Spleen (tissue), 13 donors: ENCODE measurements at places on chromosomes 3 and 15. TPM values are rescaled to one million over a fixed set of nuclear protein-coding genes. Genes with fewer than 3 reads are reported as not detected.

DNA sequence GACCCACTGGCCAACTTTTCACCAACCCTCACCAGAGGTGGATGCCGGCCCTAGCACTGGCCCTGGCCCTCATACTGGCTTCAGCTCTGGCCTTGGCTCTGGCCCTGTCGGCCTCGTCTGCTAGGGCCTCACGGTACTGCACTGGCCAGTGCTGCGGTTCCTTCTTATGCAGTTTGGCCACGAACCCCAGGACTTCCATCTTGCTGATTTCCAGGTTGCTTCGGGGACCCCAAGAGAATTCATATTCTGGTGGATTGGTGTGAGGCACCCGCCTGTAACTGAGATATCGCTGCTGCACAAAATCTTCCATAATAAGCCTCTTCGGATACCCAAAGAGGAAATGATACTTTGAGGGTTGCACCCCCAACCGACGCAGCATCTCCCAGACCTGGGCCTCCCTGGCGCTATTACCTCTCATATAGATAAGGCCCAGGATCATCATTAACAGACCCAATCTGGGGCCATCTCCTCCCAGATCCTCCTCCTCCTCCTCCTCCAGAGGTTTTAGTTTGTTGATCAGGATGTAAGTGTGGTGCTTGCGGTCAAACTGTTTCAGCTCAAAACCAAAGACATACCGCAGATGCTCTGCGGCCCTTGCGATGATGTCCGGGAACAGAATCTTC lies 883 bp downstream of the MAGEF1 start:
- no peaks in the 10 kb centered on the region for H3K27me3 ChIP-seq
- no peaks in the 10 kb centered on the region for H3K36me3 ChIP-seq
- peak overlapping the region; percentile 89 for H3K27ac ChIP-seq
- peak overlapping the region; percentile 58 for H3K4me3 ChIP-seq

- H3K4me1 ChIP-seq = no peaks in the 10 kb centered on the region
- no peak for DNase-seq
- H3K27me3 ChIP-seq = no peaks in the 10 kb centered on the region
Measured at GRCh38 chr3:31008994-31009393, 114.5 kb upstream of the GADL1 start.

The ONECUT1 gene
- not detected for total RNA-seq

The CLDN16 gene
- not detected for total RNA-seq

The FETUB gene
- total RNA-seq = not detected

DNA sequence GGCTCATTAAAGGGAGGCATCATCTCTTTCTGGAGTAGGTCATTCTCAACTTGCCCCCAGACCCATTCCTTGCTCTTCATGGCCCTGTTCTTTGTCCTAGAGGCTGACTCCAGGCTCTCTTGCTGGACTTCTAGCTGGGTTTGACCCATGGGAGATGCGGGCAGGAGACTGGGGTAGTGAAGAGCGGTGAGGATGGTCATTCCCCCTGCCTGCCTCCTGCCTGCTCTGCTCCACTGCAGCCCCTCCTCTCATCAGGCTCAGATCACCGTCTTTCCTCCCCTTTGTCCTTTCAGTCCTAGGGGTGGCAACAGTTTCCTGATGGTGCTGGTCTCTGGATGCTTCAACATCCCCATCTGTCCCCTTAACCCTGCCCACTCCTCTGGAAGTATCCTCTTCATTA lies 170.9 kb downstream of the ABHD5 start:
- no peaks in the 10 kb centered on the region for H3K4me1 ChIP-seq
- H3K36me3 ChIP-seq = no peaks in the 10 kb centered on the region
- H3K4me3 ChIP-seq = no peak overlapping the region
- H3K27me3 ChIP-seq = no peaks in the 10 kb centered on the region
- no peak overlapping the region for H3K27ac ChIP-seq

- no peak overlapping the region for H3K4me3 ChIP-seq
- no peaks in the 10 kb centered on the region for H3K36me3 ChIP-seq
- no peaks in the 10 kb centered on the region for H3K27me3 ChIP-seq
Measured at GRCh38 chr3:4306860-4307259, 3.7 kb downstream of the SETMAR start.

- H3K4me3 ChIP-seq = no peak overlapping the region
- H3K27me3 ChIP-seq = no peaks in the 10 kb centered on the region
- no peaks in the 10 kb centered on the region for H3K4me1 ChIP-seq
- no peak overlapping the region for H3K27ac ChIP-seq
- DNase-seq = no peak
Measured at GRCh38 chr3:169259134-169259533, 404.4 kb downstream of the MECOM start.

The LCTL gene
- not detected for total RNA-seq

DNA sequence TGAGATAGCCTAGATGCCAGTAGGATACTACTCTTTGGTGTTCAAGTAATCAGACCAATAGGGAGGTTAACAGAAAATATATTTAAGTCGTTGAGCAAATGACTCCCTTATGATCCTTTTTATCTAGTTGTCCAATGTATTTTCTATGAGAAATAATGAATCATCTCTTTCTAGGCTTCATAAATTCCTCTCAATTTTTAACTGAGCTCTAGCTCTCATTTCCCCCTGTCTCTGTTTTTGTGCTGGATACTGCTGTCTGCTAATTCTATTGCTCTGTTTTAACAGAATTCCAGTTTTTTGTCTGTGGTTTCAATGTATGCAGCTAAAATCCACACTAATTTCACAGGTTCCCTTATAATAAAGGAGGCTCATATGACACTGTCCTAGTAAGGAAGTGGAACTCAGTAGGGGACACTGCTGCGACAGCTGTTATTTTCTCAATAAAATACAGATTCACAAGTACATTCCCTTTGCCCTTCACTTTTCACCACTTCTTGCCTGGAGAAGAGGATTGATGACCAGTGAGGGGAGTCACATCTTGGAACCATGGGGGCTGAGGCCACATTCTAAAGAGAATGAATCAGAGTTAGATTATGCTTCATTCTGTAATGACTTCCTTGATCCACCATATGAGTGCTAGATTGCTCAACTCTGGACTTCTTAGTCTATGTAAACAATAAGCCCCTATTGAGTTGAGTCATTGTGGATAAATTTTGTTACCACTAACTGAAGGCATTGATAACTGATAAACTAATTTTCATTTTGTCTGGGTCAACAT lies 558.7 kb upstream of the KCNMB2 start:
- no peak overlapping the region for H3K4me3 ChIP-seq
- DNase-seq = no peak
- no peaks in the 10 kb centered on the region for H3K36me3 ChIP-seq
- H3K27me3 ChIP-seq = no peaks in the 10 kb centered on the region

The SELENOT gene
- 180 TPM for total RNA-seq

GRCh38 chr3:56737006-56737405 lies 53.9 kb upstream of the TASOR start:
- no peak overlapping the region for H3K27ac ChIP-seq
- no peak overlapping the region for H3K4me3 ChIP-seq
- no peak for DNase-seq
- H3K4me1 ChIP-seq = peaks cover 10% of the 10 kb centered on the region

DNA sequence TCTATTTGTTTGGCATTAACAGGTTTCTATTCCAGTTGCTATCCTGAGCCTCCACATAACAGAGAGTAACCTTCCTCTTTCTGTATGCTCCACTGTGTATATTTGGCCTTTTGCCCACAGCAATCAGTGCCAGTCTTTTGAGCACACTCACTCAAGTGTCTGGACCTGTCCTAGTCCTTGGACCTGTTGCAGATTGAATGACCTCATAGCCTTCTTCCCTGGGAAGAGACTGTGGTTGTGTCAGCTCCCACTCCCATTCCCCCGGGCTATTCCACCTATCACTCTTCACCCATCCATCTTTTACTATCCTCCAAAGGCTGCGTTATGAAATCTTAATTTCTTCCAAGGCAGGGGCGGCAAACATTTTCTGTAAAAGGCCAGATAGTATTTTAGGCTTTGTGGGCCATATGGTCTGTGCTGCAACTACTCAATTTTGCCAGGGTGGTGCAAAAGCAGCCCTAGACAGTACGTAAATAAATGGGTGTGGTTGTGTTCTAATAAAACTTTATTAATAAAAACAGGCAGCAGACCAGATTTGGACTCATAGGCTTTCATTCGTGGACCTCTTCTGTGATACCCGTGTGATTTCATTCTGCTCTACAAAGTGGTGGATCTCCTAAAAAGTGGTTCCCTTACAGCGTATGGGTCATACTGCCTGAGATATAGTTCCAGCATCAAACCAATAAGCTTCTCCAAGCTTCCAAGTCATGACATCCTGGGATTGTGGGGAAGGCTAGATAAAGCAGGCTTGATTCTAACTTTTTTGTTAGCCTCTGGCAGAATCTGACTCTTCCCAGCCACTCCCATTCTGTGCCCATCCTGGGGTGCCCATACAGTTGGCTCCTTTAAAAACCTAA lies 57.4 kb downstream of the CDAN1 start:
- no peak for DNase-seq
- H3K36me3 ChIP-seq = peaks cover 61% of the 10 kb centered on the region
- no peaks in the 10 kb centered on the region for H3K27me3 ChIP-seq
- H3K27ac ChIP-seq = no peak overlapping the region

The GOLGA6A gene
- total RNA-seq = not detected

- peaks cover 3% of the 10 kb centered on the region for H3K27me3 ChIP-seq
- DNase-seq = no peak
- H3K27ac ChIP-seq = no peak overlapping the region
- no peak overlapping the region for H3K4me3 ChIP-seq
Measured at GRCh38 chr15:31887246-31887645, 143.1 kb upstream of the CHRNA7 start.

- H3K4me3 ChIP-seq = no peak overlapping the region
- DNase-seq = peak; percentile 90
- H3K4me1 ChIP-seq = no peaks in the 10 kb centered on the region
- H3K36me3 ChIP-seq = no peaks in the 10 kb centered on the region
- no peak overlapping the region for H3K27ac ChIP-seq
Measured at GRCh38 chr3:44058022-44058867, 183.4 kb upstream of the TOPAZ1 start.

- peaks cover 6% of the 10 kb centered on the region for H3K4me1 ChIP-seq
- H3K4me3 ChIP-seq = no peak overlapping the region
- peaks cover 23% of the 10 kb centered on the region for H3K27me3 ChIP-seq
- H3K27ac ChIP-seq = no peak overlapping the region
- no peaks in the 10 kb centered on the region for H3K36me3 ChIP-seq
Measured at GRCh38 chr15:83210619-83211018, 3.0 kb upstream of the HDGFL3 start.

The RLBP1 gene
- total RNA-seq = not detected

DNA sequence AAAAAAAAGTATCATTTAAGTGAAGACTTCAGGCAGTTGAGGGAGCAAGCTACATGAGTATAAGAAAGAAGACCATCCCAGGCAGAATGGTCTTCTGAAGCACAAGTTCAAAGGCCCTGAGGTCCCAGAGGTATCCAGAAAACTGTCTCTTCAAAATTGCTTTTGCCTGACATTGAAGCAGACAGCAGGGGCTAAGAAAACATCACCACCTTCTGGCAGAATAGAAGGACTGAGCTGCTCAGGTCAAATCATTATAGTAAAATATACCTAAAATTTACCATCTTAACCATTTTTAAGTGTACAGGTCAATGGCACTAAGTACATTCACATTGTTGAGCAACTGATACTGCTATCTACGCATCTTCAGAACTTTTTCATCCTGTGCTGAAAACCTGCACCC lies 16.4 kb downstream of the GPR160 start:
- no peaks in the 10 kb centered on the region for H3K27me3 ChIP-seq
- no peak overlapping the region for H3K4me3 ChIP-seq
- H3K36me3 ChIP-seq = no peaks in the 10 kb centered on the region
- H3K4me1 ChIP-seq = peaks cover 22% of the 10 kb centered on the region
- no peak overlapping the region for H3K27ac ChIP-seq
